ENCODE measurements at places on chromosomes 11 and 22. TPM values are rescaled to one million over a fixed set of nuclear protein-coding genes. Genes with fewer than 3 reads are reported as not detected.

OR10A3 gene
- not detected for polyA plus RNA-seq

DTX4 gene
- 11.7 TPM for polyA plus RNA-seq

IZUMO1R gene
- polyA plus RNA-seq = not detected

OR52E5 gene
- not detected for polyA plus RNA-seq

PHOX2A gene
- not detected for polyA plus RNA-seq

KDM4E gene
- not detected for polyA plus RNA-seq

ENTHD1 gene
- not detected for polyA plus RNA-seq

OR2AG2 gene
- not detected for polyA plus RNA-seq

HTR3B gene
- polyA plus RNA-seq = not detected

DDT gene
- 142 TPM for polyA plus RNA-seq

NRGN gene
- 11.0 TPM for polyA plus RNA-seq

GPR152 gene
- polyA plus RNA-seq = not detected

DGAT2 gene
- polyA plus RNA-seq = 5.8 TPM

ME3 gene
- 2.7 TPM for polyA plus RNA-seq

RAPSN gene
- polyA plus RNA-seq = 0.42 TPM

DNA sequence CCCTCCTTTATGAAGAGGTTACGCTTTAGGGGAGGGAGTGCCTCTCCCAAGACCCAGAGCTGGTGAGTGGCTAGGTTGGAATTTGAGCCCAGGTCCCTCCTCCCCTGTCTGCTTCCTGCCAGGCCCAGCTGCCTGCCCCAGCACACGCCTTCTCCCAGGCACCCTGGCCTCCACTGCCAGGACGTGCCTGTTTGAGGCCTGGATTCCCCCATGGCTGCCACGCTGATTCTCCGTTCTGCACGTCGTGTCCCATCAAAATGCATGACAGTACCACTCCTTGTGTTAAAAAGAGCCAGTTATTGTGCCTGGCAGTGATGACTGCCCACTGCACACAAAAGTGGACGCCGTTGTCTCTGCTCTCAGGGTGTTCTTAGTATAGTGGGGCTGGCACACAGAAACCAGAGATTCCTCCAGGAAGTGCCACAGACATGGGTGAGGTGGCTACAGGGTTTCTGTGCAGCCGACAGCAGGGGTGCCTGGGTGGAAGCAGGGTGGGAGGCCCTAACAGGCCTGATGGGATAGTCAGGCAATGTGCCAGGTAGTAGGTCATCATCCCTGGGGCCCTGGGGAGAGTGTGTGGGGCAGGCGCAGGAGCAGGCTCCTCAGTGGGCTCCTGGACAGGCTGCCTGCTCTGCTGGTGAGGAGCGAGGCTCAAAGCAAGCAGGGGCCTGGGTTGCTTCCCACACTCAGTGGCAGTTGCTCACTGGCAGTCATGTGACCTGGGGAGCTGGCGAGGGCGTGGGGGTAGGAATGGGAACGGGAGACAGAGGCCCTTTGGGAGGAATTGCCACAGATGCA is 24.2 kb downstream of the MED15 start:
- no peak for DNase-seq

- no peak for DNase-seq
Measured at GRCh38 chr11:66607126-66607834, 9.2 kb upstream of the RBM14 start.

DNA sequence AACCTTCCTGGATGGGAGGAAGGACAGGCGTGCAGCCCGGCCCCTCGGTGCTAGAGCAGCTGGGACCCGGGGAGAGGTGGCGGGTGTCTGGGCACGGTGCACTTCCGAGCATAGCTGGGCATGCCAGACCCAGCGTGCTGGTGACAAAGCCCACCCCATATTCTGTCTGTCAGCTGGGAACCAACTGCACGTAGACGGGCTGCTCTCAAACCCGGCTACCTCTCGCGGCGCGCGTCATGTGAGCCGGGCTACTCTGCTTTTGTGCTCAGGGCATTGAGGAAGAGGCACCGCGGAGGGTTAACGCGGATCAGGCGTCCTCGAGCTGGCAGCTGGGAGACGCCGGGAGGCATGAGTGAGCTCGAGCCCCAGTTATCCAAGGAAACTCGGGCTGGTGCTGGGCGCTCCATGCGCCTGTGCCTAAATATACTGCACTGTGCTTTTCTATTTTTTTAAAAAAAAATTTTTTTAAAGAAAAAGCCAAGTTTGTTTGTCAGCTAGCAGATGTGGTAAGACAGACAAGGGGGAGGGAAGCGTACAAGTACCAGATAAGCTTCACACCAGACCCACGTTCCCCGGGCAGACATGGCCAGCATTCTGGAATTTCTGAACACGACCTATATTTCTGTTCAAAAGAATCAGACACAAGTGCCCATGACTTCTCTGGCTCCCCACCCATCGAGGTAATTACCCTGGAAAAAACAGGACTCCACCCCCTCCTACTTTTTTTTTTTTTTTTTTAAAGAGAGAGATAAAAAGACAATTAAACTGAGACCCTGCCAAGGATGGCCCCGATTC is 425.6 kb downstream of the SHANK2 start:
- DNase-seq = no peak

DNA sequence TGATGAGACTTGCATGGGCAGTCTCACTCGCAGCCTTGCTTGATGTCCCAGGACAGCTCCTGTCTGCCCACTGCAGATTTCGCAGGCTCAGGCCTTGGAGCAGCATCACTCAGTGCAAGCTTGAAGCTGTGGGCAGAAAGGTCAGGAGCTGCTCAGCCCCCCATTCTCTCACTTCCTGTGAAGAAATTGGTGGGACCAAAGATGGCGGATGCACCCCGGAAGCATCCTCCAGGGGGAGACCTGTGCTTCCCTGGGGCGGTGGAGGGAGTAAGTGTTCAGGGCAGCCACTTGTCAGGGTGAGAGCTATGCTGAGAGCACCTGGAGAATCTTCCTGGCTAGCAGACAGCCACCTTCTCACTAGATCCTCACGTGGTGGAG is 11.3 kb downstream of the PLAAT2 start:
- DNase-seq = no peak

DNA sequence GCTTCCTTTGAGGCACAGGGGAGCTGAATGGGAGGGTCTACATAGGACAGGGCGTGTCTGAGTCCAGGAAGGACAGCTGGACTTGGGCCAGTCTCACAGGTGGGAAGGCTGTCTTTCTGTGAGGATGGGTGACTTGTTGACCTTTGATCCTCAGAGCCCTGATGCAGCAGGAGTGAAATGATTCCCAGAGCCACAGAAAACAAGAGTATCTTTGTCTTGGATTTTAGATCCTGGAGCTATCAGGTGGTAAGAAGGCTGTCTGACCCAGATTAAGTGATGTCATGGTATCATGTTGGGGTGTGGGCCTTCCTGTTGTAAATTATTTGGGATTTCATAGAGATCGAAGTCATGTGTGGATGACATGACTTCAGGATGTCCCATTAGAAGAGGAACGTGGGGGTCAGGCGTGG is 15.0 kb downstream of the PTPRJ start:
- DNase-seq = no peak

DNA sequence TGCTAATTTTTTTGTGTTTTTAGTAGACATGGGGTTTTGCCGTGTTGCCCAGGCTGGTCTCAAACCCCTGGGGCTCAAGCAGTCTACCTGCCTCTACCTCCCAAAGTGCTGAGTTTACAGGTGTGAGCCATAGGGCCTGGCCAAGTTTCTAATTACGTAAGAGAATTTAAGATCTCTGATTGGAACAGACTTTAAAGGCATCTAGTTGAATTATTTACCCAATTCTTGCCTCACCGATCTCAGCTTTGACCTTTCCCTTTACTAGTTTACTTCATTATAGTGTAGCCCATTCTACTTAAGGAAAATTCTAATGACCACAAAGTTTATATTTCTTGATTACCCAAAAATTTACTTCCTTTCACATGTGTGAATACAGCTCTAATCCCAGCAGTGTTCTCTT is 81.6 kb downstream of the YAP1 start:
- DNase-seq = no peak

DNA sequence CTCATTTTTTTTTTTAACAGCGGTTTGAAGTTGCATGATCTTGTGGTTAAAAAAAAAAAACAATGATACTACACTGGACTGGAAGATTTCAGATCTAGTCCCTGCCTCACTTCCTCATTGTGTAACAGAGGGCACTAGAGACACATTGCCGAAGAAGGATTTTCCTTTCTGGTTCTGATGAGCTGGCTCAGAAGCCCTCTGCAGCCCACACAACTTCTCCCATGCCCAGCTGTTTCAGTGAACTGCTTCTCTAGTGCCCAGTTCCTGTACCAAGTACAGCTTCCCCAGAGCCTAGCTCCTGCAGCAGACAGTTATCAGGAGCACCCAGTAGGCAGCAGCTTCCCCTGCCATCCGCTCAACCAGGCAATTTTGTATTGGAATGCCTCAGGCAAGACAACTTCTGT is 29.5 kb upstream of the ANO5 start:
- DNase-seq = no peak

- peak; percentile 16 for DNase-seq
Measured at GRCh38 chr11:48017105-48017830, 36.9 kb downstream of the PTPRJ start.

DNA sequence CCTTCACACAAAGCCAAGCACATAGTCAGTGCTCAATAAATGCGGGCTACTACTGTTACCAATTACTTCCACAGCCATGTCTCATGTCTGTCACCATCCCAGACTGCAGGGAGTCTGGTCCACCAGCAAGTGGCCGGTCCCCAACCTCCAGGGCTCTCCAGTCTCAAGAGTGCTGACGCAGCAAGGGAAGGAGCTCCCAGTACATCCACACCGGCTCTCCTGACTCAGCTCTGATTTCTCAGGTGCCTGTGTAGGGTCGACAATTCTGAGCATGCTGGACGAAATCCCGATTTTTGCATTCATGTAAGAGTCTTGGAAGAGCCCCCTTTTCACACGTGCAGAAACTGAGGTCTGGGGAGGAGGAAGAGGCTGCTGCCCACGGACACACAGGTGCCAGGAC is 10.3 kb upstream of the NEFH start:
- no peak for DNase-seq

GRCh38 chr11:67271205-67271540 is 4.9 kb downstream of the GRK2 start:
- DNase-seq = no peak

GRCh38 chr11:50178737-50179136 is 146.1 kb downstream of the OR4C45 start:
- DNase-seq = no peak

GRCh38 chr11:110356762-110357671 is 60.6 kb upstream of the RDX start:
- DNase-seq = no peak

DNA sequence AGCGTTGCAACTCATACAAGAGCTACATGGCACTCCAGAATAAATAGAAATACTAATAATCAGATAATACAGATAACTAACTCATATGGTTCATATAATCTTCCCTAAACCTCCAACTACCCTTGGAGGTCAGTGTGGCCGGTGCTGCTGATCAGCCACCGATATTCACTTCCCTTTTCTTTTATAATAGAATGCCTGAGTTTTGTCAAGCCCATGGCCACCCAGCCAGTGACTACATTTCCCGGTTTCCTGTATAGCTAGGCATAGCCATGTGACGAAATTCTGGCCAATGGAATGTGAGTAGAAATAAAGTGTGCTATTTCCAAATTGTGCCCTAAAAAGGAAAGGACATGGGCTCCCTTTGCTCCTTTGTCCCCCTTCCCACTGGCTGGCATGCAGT is 5.9 kb upstream of the CAT start:
- no peak for DNase-seq

GRCh38 chr11:110148775-110149744 is 55.9 kb downstream of the ZC3H12C start:
- no peak for DNase-seq

DNA sequence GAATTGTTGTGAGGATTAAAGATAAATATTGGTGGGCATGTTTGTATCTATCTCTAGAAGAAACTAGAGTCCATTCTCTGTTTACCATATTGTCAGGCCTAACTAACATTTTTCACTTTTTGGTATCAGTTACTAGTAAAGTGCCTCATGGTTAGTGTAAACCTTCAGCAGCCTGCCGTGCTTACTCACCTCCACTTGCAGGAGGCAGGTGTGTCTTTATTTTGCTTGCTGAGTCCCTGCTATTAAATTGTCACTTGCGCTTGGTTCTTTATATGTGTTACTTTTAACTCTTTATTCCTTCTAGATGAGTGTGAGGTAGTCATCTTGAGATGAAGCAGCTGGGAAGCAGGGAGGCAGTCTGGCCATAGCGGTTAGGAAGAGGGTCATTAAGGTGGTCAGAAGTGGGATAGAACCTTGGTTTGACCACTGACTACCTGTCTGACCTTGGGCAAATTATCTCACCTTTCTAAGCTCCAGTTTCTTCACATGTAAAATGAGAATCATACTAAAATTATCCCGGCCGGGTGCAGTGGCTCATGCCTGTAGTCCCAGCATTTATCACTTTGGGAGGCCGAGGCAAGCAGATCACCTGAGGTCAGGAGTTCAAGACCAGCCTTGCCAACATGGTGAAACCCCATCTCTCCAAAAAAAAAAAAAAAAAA is 21.2 kb downstream of the PPP6R3 start:
- DNase-seq = no peak

- no peak for DNase-seq
Measured at GRCh38 chr22:49051491-49052022, 776.1 kb downstream of the BRD1 start.

DNA sequence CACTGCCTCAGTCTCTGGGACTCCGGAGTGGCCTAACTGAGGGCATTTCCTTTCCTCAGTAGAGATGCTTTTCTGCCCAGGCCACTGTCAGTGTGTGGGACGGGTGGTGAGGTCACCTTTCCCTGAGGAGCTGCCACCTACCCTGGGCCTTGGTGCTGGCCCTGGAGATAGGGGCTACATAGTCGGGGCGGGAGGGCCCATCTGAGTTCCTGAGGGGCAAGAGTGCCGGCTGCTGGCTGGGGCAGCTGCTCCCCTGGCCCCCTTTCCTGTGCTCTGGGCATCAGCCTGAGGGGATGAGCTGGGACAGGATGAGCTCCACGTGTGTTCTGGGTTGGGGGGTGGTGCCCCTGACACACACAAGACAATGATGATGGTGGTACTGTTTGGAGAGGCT is 5.4 kb downstream of the KCNC1 start:
- DNase-seq = no peak

DNA sequence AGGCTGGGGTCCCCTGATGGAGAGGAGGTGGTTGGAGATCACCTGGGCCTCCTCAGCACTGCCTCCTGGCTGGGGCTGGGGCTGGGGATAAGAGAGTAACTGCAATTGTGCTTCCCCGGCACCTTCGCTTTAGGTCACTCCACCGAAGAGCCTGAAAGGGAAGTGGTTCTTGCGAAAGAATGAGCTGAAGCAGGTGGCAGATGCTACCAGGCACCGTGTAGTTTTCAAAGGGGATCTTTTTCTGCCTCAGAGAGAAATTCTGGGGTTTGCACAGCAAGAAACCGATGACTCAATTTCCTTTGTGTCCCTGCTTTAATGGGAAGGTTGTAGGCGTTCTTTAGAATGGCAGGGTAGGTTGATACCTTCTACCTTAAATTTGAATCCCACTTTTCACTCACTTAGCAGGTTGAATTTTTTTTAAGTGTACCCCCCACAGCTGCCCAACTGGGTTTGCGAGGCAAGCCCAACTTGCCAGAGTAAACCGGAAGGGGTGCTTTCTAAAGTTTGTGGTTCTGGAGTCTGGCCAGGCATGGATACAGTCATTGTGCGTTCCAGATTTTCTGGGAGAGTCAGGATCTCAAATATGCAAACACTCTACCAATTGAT is 5.3 kb downstream of the CD44 start:
- DNase-seq = peak; percentile 90

DNA sequence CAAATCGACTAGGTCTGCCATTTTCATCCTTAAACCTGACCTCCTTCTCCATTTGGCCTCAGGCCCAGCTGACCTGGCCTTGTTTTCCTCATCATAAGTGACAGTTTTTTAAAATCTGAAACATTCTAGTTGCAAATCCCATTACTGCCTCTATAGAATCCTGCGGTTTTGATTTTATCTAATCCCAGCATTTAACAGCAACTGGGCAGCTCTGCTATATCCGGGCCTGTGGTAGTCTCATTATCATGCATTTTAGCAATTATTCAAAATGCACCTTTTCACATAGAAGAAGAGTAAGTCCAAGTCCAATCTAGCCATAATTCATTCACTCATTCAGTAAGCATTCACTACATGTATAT is 28.6 kb upstream of the BIRC3 start:
- DNase-seq = no peak

Measured in B cell (primary cell).